ENCODE measurements at places on chromosomes 16 and 17.

GRCh38 chr17:6346156-6346786 lies 88.7 kb downstream of the AIPL1 start:
- DNase-seq = no peak

DNA sequence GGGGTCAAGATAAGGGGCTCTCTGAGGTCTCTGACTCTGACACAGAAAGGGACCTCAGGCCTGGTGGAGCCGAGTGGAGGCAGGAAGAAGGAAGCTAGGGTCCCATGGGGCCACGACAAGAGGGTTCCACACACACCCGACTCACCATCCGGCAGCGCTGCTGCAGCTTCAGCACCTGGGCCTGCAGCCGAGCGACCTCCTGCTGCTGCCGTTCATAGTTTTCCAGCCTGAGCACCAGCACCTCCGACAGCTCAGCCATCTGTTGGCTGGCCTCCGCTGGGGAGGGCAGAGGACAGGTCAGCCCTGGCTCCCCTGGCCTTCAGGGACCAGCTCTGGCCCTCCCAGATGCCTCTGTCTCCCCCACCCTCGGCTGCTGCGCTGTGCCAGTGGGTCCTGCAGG lies 6.4 kb downstream of the HAP1 start:
- DNase-seq = no peak

GRCh38 chr16:85052536-85052935 lies 24.9 kb downstream of the KIAA0513 start:
- DNase-seq = no peak

DNA sequence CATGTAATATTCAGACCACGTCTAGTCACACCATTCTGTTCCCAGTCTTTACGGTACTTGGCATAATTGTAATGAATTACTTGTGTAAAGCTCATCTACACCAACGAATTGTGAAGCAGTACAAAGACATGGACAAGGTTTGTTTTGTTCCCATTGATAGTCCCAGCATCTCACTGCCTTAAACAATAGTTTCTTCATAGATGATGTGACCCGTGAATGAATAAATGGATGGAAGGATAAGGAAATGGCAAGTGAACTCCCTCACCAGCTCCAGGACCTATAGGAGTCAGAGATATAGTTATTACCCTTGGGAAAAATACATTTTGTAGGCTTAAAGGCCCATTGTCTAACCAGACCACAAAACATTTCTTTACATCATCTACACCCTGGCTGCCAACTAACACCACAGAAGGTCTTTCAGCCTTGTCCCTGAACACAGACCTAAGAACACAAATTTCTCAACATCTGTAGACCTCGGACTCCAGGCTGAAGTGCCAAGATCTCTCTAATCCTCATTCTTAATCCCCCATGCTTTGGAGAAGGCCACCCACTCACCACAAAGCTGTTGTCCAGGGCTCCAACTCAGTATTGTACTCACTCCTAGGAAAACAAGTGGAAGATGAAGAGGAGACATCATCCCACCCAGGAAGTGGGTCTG lies 38.2 kb downstream of the MAF start:
- no peak for DNase-seq

- no peak for DNase-seq
Measured at GRCh38 chr16:12231666-12232065, 255.1 kb downstream of the SNX29 start.

DNA sequence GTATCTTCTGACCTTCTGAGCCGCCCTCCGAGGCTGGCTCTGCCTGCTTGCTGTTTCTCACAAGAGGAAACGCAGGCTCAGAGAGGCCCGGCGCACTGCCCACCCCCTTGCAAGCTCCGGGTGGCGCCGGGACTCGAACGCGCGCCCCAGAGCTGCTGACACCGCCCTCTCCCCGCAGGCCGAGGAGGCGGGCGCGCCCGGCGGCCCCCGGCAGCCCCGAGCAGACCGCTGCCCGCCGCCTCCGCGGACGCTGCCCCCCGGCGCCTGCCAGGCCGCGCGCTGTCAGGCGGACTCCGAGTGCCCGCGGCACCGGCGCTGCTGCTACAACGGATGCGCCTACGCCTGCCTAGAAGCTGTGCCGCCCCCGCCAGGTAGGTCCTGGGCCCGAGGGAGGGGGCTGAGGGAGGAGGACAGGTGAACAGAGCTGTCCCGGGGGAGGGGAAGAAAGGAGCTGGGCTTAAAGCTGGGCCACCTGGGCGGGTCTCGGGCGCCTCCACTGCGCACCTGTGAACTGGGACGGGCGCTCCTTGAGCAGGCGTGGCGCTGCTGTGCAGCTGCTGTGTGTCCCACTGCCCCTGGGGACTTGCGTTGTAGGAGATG lies 18.2 kb downstream of the WFDC1 start:
- peak; percentile 66 for DNase-seq

DNA sequence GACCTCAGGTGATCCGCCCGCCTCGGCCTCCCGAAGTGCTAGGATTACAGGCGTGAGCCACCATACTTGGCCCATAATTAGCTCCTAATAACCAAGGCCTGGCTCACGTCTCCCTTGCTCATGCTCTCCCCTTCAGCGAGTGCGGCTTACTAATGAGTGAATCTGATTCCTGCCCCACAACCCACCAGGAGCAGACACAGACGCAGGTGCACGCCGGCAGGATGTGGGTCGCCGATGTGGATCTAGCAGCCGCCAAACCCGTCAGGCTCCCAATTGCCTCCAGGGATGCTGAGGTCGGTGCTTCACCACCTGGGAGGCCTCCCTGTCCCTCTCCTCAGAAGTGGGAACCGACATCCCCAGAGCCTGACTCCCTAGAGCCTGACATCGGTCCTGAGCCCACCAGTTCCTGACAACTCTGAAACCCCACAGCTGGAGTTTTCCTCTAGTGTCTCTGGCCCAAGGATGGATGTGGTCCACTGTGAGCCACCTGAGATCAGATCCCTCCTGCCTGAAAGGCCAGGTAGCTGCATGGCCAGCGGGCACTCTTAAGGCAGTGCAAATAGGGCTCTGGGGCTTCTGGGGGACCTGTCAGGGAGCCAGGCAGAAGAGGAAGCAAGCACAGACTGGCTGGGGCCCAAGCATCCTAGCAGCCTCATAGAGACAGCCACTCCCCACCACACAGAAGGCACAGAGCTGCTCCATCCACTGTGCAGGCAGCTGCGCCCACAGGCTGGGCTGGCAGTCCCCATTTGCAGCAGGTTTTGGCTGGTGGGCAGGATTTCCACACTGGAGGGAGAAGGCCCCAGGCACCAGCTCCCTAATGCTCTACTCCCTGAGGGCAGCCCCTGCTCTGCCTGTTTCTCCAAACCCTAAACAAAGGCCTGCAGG lies 10.8 kb downstream of the EXOC7 start:
- no peak for DNase-seq

DNA sequence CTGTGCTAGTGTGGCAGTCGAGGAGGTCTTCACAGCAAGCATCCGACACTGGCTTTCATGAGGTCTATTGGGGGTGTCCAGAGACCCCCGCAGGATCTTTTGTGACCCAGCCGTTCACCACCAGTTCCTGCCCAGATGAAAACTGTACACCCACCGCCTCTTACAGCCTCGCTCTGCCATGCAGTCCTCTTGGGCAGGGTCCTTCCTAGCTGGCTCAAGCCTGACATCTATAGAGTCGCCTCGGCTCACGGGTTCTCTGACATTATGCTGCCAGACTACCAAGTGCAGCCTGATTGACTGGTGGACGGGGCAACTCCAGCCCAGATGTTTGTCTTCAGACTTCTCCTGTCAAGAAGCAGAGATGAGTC lies 14.6 kb upstream of the CLEC10A start:
- DNase-seq = no peak

DNA sequence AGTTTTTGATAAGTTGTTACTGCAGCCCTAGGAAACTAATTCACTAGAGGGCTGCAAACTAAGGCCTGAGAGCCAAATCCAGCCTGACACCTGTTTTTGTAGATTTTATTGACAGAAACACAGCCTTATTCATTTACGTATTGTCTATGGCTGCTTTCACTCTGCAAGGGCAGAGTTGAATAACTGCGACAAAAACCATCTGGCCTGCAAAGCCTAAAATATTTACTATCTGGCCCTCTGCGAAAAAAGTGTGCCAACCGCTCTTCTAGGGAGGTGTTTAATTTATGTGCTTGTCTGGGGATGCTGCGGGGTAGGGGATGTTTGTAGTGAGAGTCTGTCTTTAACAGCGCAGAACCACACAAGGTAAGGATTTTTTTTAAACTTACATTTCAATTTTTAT lies 165.0 kb upstream of the RBFOX1 start:
- DNase-seq = no peak

- DNase-seq = no peak
Measured at GRCh38 chr16:30660424-30661261, 2.4 kb downstream of the FBRS start.

- DNase-seq = no peak
Measured at GRCh38 chr17:40327244-40327729, 18.3 kb downstream of the RARA start.

- DNase-seq = no peak
Measured at GRCh38 chr17:35879773-35880654, at the start of gene CCL5. CCL5 (minus strand) TSS chr17:35880360.

DNA sequence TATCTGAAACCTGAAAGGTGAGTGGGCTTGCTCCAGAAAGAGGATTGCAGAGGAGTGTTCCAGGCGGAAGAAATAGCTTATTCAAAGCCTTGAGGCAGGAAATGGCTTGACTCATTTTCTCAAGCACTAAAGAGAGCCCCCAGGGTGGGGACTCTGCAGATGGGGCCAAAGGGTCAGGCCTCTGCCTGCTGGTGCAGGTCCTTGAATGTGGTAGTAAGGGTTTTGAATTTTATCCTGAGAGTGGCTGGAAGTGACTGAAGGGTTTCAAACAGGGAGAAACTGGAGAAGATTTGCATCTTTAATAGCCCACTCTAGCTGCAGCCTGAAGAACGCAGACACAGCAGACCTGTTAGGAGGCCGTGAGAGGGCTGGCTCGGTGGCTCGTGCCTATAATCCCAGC lies 144.4 kb downstream of the CCT6B start:
- peak; percentile 51 for DNase-seq

DNA sequence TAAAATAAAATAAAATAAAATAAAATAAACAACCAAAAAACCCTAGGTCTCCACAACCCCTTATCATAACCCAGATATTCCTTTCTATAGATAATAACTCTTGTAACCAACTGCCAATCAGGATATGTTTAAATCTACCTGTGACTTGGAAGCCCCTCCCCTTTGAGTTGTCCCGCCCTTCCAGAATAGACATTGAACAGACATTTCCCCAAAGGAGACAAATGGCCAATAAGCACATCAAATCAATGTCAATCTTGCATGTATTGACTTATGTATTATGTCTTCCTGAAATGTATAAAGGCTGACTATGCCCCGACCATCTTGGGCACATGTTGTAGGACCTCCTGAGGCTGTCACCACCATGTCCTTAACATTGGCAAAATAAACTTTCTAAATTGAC lies 1.5 kb upstream of the MAPK7 start:
- no peak for DNase-seq

GRCh38 chr16:17354141-17354601 lies 116.6 kb downstream of the XYLT1 start:
- peak; percentile 61 for DNase-seq

DNA sequence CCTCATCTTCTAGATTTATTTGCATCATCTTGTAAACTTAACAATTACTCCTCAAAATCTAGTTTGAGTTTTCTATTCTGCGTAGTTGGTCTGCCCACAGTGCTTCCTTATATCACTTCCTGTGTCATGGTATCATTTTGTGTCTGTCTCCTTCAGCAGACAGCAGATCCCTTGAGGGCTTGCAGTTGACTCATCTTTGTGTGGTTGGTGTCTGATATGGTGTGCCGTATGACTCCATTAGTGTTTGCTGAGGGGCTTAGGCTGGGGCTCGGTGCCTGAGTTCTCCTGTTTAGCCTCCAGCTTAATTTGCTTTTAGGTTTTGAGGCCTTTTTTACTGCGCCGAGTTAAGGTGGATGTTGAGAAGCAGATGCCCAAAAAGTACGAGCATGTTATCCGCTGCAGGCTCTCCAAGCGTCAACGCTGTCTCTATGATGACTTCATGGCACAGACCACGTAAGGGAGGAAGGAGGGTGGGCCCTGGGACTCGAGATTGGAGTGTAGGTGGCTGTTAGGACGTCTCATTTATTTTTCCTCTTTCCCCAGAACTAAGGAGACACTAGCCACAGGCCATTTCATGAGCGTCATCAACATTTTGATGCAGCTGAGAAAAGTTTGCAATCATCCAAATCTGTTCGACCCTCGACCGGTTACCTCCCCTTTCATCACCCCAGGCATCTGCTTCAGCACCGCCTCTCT lies 16.9 kb downstream of the SRCAP start:
- no peak for DNase-seq

GRCh38 chr17:55607731-55608341 lies 96.6 kb upstream of the SMIM36 start:
- DNase-seq = no peak

DNA sequence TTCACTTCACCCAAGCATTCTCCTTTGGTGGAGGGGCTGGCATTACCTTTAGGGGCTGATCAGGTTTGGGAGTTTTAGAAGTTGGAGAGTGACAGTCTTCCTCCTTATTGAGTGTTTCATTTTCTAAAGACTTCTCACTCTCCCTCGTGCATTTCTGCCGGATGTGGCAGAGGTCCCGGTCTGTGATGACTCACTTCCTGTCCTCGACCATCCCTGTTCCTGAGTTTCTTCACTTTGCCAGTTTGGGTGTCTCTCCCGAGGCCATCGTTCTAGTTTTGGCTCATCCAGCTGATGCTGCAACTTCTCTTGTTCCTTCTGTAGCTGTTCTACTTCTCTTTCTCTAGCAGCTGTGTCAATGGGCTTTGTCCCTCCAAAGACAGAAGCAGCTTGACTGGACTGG lies 104.3 kb downstream of the PHKB start:
- no peak for DNase-seq

GRCh38 chr16:12097523-12098428 lies 121.2 kb downstream of the SNX29 start:
- DNase-seq = peak; percentile 45

- DNase-seq = no peak
Measured at GRCh38 chr16:9015489-9015888, 51.8 kb upstream of the USP7 start.

- DNase-seq = no peak
Measured at GRCh38 chr17:76511668-76512365, 10.6 kb upstream of the RHBDF2 start.

- DNase-seq = no peak
Measured at GRCh38 chr16:50553182-50553710, 5.0 kb downstream of the NKD1 start.

DNA sequence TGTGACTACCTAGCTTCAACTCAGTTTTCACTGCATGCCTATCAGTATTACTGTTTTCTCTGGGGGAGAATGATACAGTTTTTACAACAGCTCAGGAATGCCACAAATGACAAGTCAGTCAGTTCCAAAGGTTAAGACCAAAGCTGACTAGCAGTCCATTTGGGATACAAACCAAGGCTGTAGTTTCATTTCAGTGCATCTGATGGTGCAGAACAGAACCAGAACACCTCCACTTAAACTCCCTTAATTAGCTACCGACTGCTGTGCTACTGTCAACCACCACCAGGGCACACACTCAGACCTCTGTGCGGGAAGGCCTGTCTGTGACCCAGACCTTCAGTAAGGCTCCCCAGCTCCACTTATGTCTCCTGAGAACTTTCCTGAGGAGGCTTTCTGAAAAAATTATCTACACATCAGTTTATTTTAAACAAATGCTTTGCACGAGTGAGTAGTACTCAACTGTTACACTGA lies 20.4 kb downstream of the NFE2L1 start:
- no peak for DNase-seq

Data from neural progenitor cell (in vitro differentiated cells).